ENCODE measurements at places on chromosomes 2 and 18.

DNA sequence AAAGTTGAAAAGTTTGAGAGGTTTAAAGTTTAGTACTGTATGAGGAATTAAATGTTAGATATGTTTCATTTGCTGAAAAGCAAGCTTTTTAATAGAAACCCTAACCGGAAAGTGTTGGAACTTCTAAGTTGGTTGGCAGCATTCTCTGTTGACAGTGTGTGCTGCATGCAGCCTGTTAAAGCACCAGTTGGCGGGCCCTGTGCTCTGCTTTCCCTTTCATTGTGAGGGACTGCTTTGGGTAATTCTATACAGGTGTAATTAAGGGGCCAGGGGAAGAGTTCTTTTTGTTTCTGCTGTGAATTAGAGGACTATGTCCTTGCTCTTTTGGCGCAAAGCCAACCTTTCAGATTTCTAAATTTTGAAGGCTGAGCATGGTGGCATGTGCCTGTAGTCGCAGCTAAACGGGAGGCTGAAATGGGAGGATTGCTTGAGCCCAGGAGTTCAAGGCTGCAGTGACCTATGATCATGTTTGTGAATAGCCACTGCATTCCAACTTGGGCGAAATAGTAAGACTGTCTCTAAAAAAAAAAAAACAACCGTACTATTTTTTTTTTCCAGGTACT lies 20.1 kb downstream of the PLEKHB2 start:
- no peak for DNase-seq

- no peak for DNase-seq
These were observed 386.6 kb downstream of the NRXN1 start for GRCh38 chr2:50645346-50645745.

- no peak for DNase-seq
These were observed 3.4 kb downstream of the CCDC93 start for GRCh38 chr2:118010473-118010872.

GRCh38 chr18:28115149-28115550 lies 61.8 kb downstream of the CDH2 start:
- DNase-seq = peak; percentile 10

DNA sequence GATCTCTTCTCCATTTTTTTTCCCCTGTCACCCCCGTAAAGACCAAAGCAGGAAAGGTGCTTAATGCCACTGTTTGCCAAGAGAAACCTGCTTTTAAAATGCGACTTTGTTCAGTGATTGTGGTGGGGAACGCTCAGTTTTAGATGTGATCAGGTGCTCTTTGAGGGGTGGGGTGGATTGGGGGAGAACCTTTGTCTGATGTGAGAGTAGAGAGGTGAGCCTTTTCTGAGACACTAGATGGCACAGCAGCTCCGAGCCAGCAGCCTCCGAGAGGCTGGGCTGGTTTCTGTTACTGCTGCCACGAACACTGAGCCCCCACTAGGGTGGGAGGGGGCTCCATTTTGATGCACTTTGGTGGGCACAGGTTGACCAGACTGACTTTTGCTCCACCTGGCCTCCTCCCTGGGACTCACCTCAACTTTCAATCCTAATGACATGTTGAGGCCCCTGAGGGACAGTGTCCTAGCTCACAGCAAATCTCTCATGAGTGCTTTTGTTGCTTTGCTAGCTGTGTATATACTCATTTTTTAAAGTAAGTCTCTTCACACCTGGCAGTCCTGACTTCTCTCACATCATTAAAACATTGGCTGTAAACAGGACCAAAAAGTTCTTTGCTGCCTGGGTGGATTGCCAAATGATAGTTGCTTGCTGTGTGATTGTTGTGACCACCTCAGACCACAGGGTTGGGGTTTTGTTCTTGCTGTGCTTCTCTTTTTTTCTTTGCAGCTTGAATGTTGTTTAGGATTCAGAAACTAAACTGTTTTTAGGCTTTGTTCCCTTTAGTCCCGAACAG lies 98.2 kb upstream of the MAP3K20 start:
- no peak for DNase-seq

All from BE2C (cell line).